ENCODE measurements at places on chromosomes 3 and 15. TPM values are rescaled to one million over a fixed set of nuclear protein-coding genes. Genes with fewer than 3 reads are reported as not detected.

GRCh38 chr3:117709108-117709507 is 999.5 kb downstream of the TUSC7 start:
- no peak for DNase-seq

- no peak for DNase-seq
Measured at GRCh38 chr3:100402256-100402655, 917 bp downstream of the LNP1 start.

GRCh38 chr3:5437783-5438323 is 250.3 kb downstream of the EDEM1 start:
- no peak for DNase-seq

USP3 gene
- 110 TPM for total RNA-seq

RNU5B-1 gene
- 32.5 TPM for total RNA-seq
